Endothelial cell (in vitro differentiated cells): ENCODE measurements at places on chromosomes 13 and 19. TPM values are rescaled to one million over a fixed set of nuclear protein-coding genes. Genes with fewer than 3 reads are reported as not detected.

Gene CYP4F8
- not detected for total RNA-seq

Gene CRB3
- total RNA-seq = 0.44 TPM

Gene ZNF534
- not detected for total RNA-seq

Gene COX7A1
- total RNA-seq = 5.2 TPM

Gene ARID3A
- total RNA-seq = 108 TPM

GRCh38 chr13:77079902-77080413 is 53.0 kb upstream of the FBXL3 start:
- H3K27me3 ChIP-seq = no peaks in the 10 kb centered on the region
- H3K36me3 ChIP-seq = peaks cover 38% of the 10 kb centered on the region
- H3K27ac ChIP-seq = peak overlapping the region; percentile 48
- H3K4me1 ChIP-seq = no peaks in the 10 kb centered on the region

DNA sequence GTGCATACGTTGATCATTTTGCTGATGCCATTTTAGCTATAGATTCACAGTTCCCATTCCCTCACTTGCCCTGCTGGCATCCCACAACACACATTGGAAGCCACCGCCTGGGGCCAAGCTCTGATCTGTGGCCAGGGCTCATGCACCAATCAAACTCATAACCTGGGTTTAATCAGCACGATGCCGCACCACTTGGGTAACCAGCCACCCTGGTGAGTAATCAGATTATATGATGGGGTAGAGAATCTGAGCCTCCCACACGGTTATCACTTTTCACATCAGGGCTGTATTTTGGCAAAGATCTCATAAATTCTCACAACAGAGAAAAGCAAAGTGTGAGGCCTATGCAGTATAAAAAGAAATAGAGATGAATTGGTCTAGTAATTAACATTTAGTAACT is 66.0 kb upstream of the TNFRSF19 start:
- H3K36me3 ChIP-seq = no peaks in the 10 kb centered on the region
- H3K4me1 ChIP-seq = peaks cover 7% of the 10 kb centered on the region
- no peak overlapping the region for H3K27ac ChIP-seq
- DNase-seq = no peak
- no peak overlapping the region for H3K4me3 ChIP-seq

- H3K4me3 ChIP-seq = no peak overlapping the region
- no peak overlapping the region for H3K27ac ChIP-seq
- no peaks in the 10 kb centered on the region for H3K4me1 ChIP-seq
- no peaks in the 10 kb centered on the region for H3K36me3 ChIP-seq
These were observed 63.7 kb downstream of the SPATA13 start for GRCh38 chr13:24224232-24224680.

DNA sequence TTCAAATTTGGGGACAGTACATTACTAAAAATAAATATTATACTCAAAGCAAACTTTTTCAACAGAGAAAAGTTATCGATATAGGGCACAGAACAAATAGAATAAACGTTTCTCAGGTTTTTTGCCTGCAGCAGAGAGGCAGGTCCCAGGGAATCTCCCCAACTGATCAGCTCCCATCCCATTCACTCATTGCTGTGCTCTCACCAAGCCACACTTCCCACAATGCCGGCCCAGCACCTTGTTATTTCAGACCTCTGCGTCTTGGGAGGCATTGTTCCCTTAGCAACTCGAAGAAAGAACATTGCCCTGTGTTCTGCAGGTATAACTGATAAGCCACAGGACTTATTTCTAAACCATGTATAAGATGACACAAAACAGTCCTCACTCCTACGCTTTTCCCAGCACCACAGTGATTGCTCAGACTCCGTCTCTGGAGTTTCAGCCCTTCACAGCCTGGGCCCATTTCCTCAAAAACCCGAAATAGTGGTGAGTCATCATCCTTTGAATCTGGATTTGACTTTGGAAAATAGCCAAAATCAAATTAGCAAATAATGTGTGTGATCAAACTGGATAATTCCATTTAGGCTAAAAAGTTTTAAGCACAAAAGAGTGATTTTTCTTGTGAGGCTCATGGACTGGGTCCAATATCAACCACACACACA is 100.4 kb downstream of the DCLK1 start:
- no peaks in the 10 kb centered on the region for H3K4me1 ChIP-seq
- H3K36me3 ChIP-seq = no peaks in the 10 kb centered on the region
- peaks cover 2% of the 10 kb centered on the region for H3K27me3 ChIP-seq
- no peak for DNase-seq
- no peak overlapping the region for H3K4me3 ChIP-seq

GRCh38 chr13:72507416-72508199 is 219.8 kb downstream of the MZT1 start:
- H3K4me1 ChIP-seq = peaks cover 18% of the 10 kb centered on the region
- no peaks in the 10 kb centered on the region for H3K27me3 ChIP-seq
- H3K36me3 ChIP-seq = no peaks in the 10 kb centered on the region
- no peak overlapping the region for H3K4me3 ChIP-seq
- DNase-seq = no peak

GRCh38 chr19:2318923-2319322 is 9.5 kb downstream of the LSM7 start:
- H3K36me3 ChIP-seq = peaks cover 3% of the 10 kb centered on the region
- DNase-seq = no peak
- peaks cover 6% of the 10 kb centered on the region for H3K27me3 ChIP-seq
- peaks cover 7% of the 10 kb centered on the region for H3K4me1 ChIP-seq

DNA sequence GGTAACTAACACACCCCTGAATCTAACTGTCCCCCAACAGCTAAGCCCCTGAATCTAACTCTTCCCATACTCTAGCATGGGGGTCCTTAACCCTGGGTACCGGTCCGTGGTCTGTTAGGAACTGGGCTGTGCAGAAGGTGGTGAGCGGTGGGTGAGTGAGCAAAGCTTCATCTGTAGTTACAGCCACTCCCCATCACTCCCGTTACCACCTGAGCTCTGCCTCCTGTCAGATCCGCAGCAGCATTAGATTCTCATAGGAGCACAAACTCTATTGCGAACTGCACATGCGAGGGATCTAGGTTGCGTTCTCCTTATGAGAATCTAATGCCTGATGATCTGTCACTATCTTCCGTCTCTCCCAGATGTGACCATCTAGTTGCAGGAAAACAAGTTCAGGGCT is 6.2 kb upstream of the PHLDB3 start:
- peaks cover 7% of the 10 kb centered on the region for H3K27me3 ChIP-seq
- H3K36me3 ChIP-seq = peaks cover 41% of the 10 kb centered on the region
- no peak overlapping the region for H3K27ac ChIP-seq
- H3K4me1 ChIP-seq = no peaks in the 10 kb centered on the region

- H3K4me1 ChIP-seq = no peaks in the 10 kb centered on the region
- peaks cover 5% of the 10 kb centered on the region for H3K27me3 ChIP-seq
- peak overlapping the region; percentile 4 for H3K27ac ChIP-seq
- H3K36me3 ChIP-seq = no peaks in the 10 kb centered on the region
These were observed 28.1 kb upstream of the MPHOSPH8 start for GRCh38 chr13:19605161-19605955.

DNA sequence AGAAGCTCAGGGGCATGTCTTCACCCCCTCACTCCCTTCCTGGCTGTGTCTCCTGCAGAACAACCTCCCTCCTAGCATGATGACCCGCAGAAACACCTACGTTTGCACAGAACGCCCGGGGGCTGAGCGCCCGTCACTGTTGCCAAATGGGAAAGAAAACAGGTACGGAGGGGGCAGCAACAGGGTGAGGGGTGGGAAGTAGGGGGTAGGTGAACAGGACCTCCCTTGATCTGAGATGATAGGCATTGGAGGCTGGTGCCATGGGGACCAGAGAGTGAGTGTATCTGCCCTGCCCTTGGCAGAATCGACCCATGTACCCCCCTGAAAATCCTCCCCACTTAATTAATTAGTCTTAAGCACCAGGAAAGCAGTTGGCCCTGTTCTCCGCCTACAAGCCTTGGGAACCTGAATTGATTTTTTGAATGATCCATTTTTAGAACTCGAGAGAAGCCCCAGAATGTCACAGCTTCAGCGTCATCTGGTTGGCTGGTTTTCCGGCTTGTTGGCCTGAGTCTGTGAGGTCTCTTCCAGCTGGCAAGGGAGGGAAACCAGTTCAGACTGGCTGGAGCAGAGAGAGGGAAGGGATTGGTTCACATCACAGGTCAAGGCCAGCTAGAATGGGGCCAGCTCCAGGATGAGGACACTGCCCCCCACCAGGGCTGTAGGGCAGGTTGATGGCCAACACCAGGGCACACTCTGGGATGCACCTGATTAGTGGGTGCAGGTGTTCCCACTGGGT is 28.2 kb downstream of the CKM start:
- peaks cover 61% of the 10 kb centered on the region for H3K36me3 ChIP-seq
- H3K27ac ChIP-seq = no peak overlapping the region
- DNase-seq = no peak

GRCh38 chr13:61045251-61045650 is 370.4 kb downstream of the PCDH20 start:
- no peak overlapping the region for H3K4me3 ChIP-seq
- H3K27ac ChIP-seq = no peak overlapping the region
- no peak for DNase-seq
- H3K36me3 ChIP-seq = no peaks in the 10 kb centered on the region

- H3K27me3 ChIP-seq = no peaks in the 10 kb centered on the region
- H3K4me3 ChIP-seq = no peak overlapping the region
- H3K4me1 ChIP-seq = no peaks in the 10 kb centered on the region
These were observed 731.5 kb downstream of the SLITRK1 start for GRCh38 chr13:83150616-83151307.

DNA sequence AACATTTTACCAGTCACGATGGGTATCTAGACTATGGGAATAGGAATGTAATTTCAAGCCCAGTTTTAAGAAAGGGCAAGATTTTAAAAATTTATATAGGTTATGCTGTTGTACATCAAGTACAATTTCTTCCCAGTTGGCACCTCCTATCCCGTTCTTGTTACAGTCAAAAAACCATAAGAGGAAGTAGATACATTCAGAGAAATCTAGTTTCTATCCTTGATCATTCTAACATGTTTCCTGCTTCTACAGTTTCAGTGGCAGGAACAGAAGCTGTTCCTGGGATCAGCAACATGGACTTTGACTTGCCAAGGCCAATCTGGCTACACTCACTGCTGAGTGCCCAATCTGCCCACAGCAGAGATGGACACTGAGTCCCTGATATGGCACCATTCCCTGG is 14.7 kb upstream of the FPR3 start:
- H3K36me3 ChIP-seq = no peaks in the 10 kb centered on the region
- H3K27ac ChIP-seq = no peak overlapping the region
- no peak overlapping the region for H3K4me3 ChIP-seq
- DNase-seq = no peak
